Spinal cord (tissue), 10 donors: ENCODE measurements at places on chromosomes 7 and 10. TPM values are rescaled to one million over a fixed set of nuclear protein-coding genes. Genes with fewer than 3 reads are reported as not detected.
A peak's percentile ranks its signal among the peaks of the same experiment; 100 is the strongest.

GRCh38 chr10:129941199-129942018 is 22.7 kb downstream of the EBF3 start:
- no peak for DNase-seq

The TSPAN33 gene
- 17.4 TPM for total RNA-seq

The FAM25A gene
- total RNA-seq, result not detected

The OR2A12 gene
- total RNA-seq, result not detected

DNA sequence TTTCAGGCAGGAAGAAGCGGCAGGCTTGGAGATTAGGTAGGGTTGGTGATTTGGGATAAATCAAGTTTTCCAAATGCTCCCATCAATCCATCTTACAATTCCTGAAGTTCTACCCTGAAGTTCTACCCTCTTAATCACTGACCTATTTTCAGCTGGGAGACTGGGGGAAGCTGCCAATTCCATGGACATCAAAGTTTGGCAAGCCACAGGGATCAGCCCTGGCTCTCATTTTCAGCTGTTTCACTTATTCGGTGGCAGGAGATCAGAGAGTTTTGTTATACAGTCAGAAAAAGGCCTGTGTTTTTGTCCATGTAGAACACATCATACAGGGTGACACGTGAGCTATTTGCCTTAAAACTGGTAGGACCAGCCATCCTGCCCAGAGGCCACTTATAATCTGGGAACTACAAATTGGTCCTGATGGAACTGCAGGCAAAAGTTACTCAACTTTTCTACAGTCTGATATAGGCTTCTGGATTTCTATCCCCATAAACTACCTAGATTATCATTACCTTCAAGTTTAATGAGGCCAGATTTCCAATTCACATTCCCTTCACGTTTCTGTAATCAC is 112.9 kb upstream of the ZNF746 start:
- DNase-seq, result no peak

GRCh38 chr7:29009947-29010346 is 51.8 kb upstream of the TRIL start:
- peak; percentile 67 for DNase-seq

The CFAP46 gene
- total RNA-seq, result 14.3 TPM

DNA sequence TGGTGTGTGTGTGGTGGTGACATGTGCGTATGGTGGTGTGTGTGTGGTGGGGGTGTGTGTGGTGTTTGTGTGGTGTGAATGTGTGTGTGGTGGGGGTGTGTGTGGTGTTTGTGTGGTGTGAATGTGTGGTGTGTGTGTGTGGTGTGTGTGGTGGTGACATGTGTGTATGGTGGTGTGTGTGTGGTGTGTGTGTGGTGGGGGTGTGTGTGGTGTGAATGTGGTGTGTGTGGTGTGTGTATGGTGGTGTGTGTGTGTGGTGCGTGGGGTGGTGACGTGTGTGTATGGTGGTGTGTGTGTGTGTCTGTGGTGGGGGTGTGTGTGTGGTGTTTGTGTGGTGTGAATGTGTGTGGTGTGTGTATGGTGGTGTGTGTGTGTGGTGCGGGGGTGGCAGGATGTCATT is 453.1 kb downstream of the DNAJB6 start:
- DNase-seq, result no peak

- DNase-seq, result no peak
These were observed 161.1 kb upstream of the FRMD4A start for GRCh38 chr10:14491811-14492210.

The SEC61G gene
- total RNA-seq, result 153 TPM

- DNase-seq, result no peak
These were observed 3.6 kb downstream of the BLVRA start for GRCh38 chr7:43761938-43762692.

- DNase-seq, result peak; percentile 86
These were observed 113.8 kb upstream of the PPP2R2D start for GRCh38 chr10:131786756-131787605.

DNA sequence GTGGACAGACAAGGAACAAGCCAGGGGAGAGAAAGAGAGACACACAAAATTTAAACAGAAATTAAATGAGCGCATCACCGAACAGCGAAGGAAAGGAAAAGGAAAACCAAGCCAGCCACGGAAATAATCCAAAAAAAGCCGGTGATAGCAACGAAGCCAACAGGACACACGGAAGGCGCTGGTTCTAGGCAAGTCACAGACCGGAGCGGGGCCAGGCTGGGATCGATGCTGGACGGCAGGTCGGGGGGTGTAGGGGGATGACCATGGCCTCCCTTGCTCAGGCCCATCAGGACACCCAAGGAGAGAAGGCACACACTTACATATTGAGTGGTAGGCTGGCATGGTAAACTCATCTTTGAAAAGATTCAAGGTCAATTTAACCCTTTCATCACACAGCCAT is 202.5 kb upstream of the PTN start:
- no peak for DNase-seq

DNA sequence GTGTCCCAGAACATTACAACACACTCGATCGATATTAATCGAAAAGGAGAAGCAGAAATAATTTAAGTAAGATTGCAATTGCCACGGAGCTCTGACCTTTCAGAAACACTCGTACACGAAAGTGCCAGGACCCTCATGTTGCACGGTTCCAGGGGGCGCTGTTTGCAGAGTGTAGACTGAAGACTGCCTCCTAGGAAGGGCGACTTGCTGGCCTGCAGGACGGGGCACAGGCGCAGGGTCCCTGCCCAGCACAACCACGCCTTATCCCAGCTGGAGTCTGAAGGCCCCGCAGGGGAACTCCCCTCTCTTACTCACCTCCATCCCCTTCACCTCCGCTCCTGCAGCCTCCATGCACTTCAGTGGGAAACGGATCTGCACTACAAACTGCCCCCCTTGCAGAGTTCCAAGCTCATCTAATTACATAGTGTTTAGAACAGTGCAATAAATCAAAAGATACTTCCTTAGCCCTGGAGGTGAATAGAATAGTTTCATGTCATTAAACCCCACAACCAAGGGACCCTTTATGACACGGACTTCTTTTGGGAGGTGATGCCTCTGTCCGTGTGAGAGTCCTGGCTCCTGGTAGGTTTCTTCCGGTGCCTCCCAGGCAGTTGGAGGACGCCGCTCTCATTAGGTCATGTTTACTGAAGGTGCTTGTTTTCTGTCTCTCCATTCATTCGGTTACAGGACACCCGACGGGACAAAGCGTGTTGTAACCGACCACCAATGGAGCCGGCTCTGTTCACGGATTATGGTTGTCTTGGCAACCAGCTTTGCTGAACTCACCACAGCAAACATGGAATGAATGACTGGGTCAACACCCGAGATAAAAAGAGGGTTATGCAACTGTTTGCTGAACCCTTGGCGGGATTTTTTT is 262.2 kb downstream of the BAMBI start:
- DNase-seq, result peak; percentile 45

The STMP1 gene
- total RNA-seq, result 29.0 TPM

GRCh38 chr7:149060156-149060555 is 30.4 kb downstream of the ZNF786 start:
- DNase-seq, result no peak

GRCh38 chr10:107800061-107800460 is 635.6 kb upstream of the SORCS1 start:
- DNase-seq, result no peak

- no peak for DNase-seq
These were observed 1381.5 kb upstream of the CELF2 start for GRCh38 chr10:9636216-9636615.

DNA sequence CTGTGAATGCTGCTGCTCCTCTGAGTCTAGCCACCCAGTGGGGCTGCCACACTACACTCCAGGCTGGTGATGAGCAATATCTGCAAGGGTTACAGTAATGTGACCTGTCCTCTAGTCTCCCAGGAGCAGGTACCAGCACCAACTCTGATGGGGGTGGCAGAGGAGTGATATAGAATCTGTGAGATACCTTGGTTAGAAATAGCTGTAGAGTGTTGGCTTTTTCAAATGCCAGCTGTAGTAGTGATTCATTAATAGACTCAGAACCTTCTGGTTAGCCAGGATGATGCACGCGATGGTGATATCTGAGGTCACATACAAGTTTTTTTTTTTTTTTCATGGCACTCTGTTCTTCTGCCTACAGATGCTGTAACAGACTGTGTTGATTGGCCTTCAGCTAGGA is 757.1 kb downstream of the INHBA start:
- DNase-seq, result no peak

GRCh38 chr10:12547301-12547771 is 198.0 kb downstream of the CAMK1D start:
- DNase-seq, result no peak

The FZD1 gene
- total RNA-seq, result 23.9 TPM

GRCh38 chr10:92737484-92737883 is 47.7 kb downstream of the HHEX start:
- DNase-seq, result no peak

- no peak for DNase-seq
These were observed 38.7 kb upstream of the EEPD1 start for GRCh38 chr7:36114355-36114754.

DNA sequence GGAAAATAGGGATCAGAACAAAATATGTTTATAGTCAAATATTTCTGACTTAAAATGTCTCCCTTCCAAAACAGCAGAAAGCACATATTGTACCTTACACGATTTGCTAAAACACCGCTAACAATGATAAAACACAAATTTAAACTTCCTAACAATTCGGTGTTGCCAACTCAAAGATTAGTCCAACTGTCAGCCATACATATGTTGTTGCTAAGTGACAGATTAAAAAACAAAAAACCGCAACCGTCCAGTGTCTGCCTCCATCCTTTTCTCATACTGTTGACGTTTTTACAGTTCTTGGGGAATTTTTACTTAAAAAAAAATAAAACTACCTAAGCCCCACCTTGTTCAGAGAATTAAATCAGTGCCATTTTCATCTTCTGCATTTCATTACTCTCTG is 118.0 kb downstream of the RAB11FIP2 start:
- DNase-seq, result no peak

DNA sequence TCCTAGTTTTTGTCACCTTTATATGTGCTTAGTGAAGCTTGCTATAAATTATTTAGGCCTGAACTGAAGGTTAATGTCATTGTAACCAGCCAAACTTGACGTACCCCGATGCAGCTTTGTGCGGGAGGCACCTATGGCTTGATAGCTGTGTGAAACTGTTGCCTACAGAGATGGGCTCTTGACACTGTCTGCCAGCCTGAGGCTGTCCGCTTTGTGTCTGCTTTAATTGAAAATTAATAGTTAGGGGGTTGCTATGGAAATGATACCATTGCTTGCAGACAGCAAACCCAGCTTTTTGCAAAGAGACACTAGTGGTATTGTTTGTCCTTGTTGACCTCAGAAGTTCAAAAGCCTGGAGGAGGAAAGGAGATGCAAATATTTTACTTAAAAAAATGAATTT is 2.1 kb upstream of the FOXP2 start:
- peak; percentile 61 for DNase-seq

The FMC1 gene
- 16.7 TPM for total RNA-seq

The SPDYE6 gene
- not detected for total RNA-seq

DNA sequence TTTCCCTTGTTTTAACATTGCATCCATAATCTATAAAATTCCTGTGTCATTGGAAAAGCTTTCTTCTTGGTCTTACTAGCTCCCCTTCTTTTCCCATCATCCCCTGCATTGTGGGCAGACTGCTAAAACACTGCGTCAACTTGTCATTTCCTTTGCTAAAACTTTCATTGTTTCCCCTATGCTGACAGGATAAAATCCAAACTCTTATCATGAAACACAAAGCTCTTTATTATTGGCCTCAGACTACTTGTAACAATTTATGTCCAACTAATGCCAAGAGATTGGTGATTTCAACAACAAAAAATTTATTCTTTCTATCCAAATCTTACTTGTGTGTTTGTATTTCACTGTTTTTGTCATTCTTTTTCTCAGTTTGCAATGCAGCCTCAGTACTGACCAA is 339.1 kb downstream of the HGF start:
- DNase-seq, result no peak

The SYT15B gene
- total RNA-seq, result 1.8 TPM

DNA sequence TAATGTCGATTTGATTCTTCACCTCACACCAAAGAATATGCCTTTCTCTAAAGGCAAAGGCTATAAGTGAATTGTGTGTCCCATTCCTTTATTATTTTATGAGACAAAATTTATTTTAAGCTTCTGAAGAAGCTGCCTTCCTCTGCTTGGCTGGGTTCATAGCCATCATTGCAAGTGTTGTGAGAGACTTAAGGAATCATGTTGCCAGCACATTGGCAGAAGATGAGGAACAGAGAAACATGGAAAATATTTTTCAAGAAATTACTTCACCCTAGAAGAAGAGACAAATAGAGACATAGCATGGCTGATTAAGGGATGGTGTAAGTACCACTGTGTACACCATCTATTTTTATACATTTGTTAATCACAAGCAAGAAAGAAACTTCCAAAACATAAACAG is 230.1 kb upstream of the SEMA3E start:
- DNase-seq, result no peak

DNA sequence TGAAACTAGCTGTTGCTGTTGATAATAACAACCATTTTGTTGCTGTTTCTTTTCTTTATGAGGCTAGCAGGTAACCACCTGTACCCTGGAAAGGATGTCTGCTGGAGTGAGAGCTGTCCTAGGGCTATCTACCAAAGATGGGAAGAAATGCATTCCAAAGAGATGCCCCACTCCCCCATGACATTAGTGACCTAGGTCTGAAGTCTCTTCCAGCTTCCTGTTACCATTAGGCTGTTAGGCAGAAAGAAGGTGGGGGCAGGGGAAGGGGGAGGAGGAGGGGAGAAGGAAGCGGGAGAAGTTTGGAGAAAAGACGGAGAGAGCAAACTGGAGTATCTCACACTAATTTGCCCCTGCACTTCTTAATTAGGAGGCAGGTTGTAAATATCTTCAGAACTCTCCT is 118.5 kb downstream of the ABLIM1 start:
- DNase-seq, result no peak

GRCh38 chr7:64599359-64599758 is 36.5 kb upstream of the ZNF680 start:
- no peak for DNase-seq

The TEX36 gene
- 0.40 TPM for total RNA-seq

DNA sequence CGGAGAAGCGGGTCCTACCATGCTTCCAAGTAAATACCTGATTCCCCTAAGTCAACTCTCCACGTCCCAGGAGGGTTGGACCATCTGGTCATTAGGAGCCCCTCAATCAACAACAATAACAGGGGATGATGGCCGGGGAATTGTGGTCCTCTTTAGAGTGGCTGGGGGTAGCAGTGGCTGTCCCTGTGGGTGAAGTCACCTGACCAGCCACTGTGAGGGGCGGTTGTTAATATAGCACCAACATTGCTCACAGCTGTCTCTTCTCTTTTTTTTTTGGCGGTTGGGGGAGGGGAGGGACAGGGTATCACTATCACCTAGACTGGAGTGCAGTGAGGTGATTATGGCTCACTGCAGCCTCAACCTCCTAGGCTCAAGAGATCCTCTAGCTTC is 67.9 kb downstream of the SPDYE5 start:
- DNase-seq, result no peak

GRCh38 chr10:85641479-85642009 is 725.1 kb downstream of the GRID1 start:
- no peak for DNase-seq
